ENCODE measurements at places on chromosomes 16 and 17. TPM values are rescaled to one million over a fixed set of nuclear protein-coding genes. Genes with fewer than 3 reads are reported as not detected.

Gene MEIOB
- total RNA-seq = not detected

Gene TMC7
- total RNA-seq = 0.25 TPM

Gene HOXB4
- 2.2 TPM for total RNA-seq

Gene TP53TG3F
- not detected for total RNA-seq

Gene SLC52A1
- total RNA-seq = not detected

Gene NPIPA8
- 12.6 TPM for total RNA-seq

Gene IFI35
- 27.7 TPM for total RNA-seq

GRCh38 chr17:42049834-42050392 is 488 bp downstream of the C17orf113 start:
- DNase-seq = no peak
- H3K27ac ChIP-seq = no peak overlapping the region
- H3K4me1 ChIP-seq = no peaks in the 10 kb centered on the region
- no peaks in the 10 kb centered on the region for H3K36me3 ChIP-seq
- peak overlapping the region; percentile 45 for H3K4me3 ChIP-seq

DNA sequence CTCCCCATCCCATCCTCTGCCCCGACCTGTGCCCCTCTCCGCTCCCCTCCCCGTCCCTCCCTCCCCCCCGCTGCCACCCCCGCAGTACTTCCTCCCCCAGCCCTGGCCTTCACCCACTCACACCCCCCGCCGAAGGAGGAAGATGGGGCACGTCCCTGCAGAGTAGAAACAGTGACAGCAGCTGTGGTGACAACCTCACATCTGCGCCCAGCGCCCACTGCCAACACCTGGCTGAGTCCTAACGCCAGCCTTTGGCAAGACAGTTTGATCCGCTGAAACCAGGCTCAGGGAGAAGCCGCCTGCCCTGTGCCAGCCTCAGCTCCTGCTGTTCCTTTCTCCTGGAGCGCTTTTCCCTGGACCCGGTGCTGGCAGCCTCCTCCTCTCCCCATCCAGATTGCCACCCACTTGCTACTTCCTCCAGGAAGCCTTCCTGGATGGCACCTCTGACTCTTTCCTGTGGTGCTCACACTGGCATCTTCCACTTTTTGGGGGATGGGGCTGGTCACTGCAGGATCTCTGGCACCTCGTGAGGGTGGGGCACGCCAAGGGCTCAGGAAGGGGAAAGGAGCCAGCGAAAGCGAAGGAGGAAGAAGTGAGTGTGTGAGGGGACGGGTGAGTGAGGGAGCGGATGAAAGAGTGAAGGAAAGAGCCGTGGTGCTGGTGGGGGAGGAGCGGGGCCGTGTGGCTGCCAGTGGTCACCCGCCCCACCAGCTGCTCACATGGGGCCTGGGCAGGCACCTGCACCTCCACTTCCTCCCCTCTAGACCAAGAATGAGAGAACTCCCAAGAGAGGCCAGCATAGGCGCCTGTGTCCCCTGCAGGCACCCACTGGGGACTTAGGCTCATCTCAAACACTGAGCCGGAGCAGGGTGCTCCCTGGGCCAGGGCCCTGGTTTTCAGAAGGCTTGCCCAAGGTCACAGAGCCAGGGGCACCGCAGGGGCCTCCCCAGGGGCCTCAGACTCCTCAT is 27.0 kb downstream of the ZFPM1 start:
- H3K36me3 ChIP-seq = no peaks in the 10 kb centered on the region
- H3K4me1 ChIP-seq = no peaks in the 10 kb centered on the region

GRCh38 chr16:27764869-27765675 is 215.1 kb downstream of the KATNIP start:
- no peaks in the 10 kb centered on the region for H3K27me3 ChIP-seq
- H3K27ac ChIP-seq = no peak overlapping the region
- no peak overlapping the region for H3K4me3 ChIP-seq
- H3K36me3 ChIP-seq = 0 out of 2 replicates have a peak, but pooled peaks cover 10% of the 10 kb centered on the region

- no peaks in the 10 kb centered on the region for H3K36me3 ChIP-seq
- peak within 1 kb of the TSS; percentile 89 for H3K27ac ChIP-seq
- H3K4me3 ChIP-seq = peak within 1 kb of the TSS; percentile 97
- no peaks in the 10 kb centered on the region for H3K27me3 ChIP-seq
- peak; percentile 99 for DNase-seq
These were observed at the start of gene ZNF18 for GRCh38 chr17:11997147-11997971. ZNF18 (minus strand) TSS chr17:11997475; CDS start chr17:11992829, 4,646 bp downstream.

GRCh38 chr16:20216591-20217217 is 110.6 kb downstream of the GP2 start:
- no peak overlapping the region for H3K27ac ChIP-seq
- H3K27me3 ChIP-seq = no peaks in the 10 kb centered on the region
- no peak overlapping the region for H3K4me3 ChIP-seq
- DNase-seq = no peak
- no peaks in the 10 kb centered on the region for H3K36me3 ChIP-seq
- no peaks in the 10 kb centered on the region for H3K4me1 ChIP-seq

- peak overlapping the region; percentile 100 for H3K27ac ChIP-seq
- H3K27me3 ChIP-seq = no peaks in the 10 kb centered on the region
- DNase-seq = peak; percentile 93
- H3K36me3 ChIP-seq = peaks cover 9% of the 10 kb centered on the region
- H3K4me3 ChIP-seq = peak overlapping the region; percentile 81
These were observed 528 bp downstream of the PER1 start for GRCh38 chr17:8151641-8152111.

- H3K27me3 ChIP-seq = no peaks in the 10 kb centered on the region
- H3K4me3 ChIP-seq = no peak overlapping the region
- no peak for DNase-seq
- no peaks in the 10 kb centered on the region for H3K4me1 ChIP-seq
- peaks cover 17% of the 10 kb centered on the region for H3K36me3 ChIP-seq
These were observed 117.6 kb downstream of the ABCC6 start for GRCh38 chr16:16105646-16106045.

GRCh38 chr16:22653876-22654275 is 143.2 kb downstream of the NPIPB5 start:
- H3K4me3 ChIP-seq = no peak overlapping the region
- no peak for DNase-seq
- no peaks in the 10 kb centered on the region for H3K4me1 ChIP-seq
- no peaks in the 10 kb centered on the region for H3K36me3 ChIP-seq

DNA sequence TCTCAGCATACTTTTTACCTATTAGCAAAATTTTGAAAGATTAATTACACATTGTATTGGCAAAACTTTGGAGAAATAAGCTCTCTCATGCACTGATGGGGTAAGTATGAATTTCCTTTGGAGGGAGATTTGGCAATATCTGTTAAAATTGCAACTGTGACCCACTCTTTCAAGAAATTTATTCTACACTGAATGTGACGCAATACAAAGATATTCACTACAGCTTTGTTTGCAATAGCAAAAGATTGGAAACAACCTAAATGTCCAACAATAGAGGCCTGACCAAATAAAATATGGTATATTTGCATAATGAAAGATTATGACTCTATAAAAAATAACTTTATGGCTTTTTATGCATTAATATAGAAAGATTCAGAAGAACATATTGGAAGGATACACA is 363.5 kb downstream of the GRIN2A start:
- H3K27ac ChIP-seq = no peak overlapping the region
- no peak overlapping the region for H3K4me3 ChIP-seq

GRCh38 chr17:34464812-34465211 is 101.8 kb upstream of the CCL1 start:
- H3K4me1 ChIP-seq = no peaks in the 10 kb centered on the region
- no peak overlapping the region for H3K27ac ChIP-seq
- DNase-seq = no peak
- no peaks in the 10 kb centered on the region for H3K27me3 ChIP-seq

DNA sequence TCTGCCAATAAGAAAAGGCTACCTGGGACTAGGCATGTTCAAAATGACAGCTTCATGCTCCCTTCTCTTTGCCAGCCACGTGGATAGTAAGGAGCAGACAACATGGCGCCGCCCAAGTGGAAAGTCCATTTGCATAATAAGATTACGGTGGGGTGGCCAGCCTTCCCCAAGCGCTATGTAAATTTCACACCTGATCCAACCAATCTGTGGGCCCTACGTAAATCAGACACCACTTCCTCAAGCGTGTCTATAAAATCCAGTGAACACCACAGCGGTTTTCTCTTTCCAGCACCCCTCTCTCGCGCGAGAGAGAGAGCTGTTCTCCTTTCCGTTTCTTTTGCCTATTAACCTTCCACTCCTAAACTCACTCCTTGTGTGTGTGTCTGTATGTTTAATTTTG is 140.3 kb upstream of the ERCC4 start:
- H3K27me3 ChIP-seq = no peaks in the 10 kb centered on the region
- no peaks in the 10 kb centered on the region for H3K4me1 ChIP-seq
- DNase-seq = no peak
- no peak overlapping the region for H3K27ac ChIP-seq
- no peaks in the 10 kb centered on the region for H3K36me3 ChIP-seq

DNA sequence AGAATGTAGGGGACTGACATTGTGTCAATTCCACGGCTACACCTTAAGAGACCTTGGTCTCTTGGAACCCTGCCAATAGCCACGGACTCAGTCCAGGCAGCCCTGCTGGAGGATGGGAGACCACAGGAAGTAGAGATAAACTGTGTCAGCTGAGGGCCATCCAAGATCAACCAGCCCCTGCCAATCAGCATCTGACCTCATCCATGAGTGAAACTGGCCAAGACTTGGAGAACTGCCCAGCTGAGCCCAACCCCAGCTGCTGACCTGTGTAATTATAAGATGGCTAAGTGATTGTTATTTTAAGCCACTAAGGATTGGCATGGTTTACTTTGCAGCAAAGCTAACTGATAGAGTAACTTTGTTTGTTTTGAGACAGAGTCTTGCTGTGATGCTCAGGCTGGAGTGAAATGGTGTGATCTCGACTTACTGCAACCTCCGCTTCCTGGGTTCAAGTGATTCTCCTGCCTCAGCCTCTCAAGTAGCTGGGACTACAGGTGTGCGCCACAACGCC is 13.3 kb upstream of the YWHAE start:
- H3K27me3 ChIP-seq = no peaks in the 10 kb centered on the region
- H3K4me1 ChIP-seq = peaks cover 10% of the 10 kb centered on the region
- peak; percentile 73 for DNase-seq
- peak overlapping the region; percentile 11 for H3K27ac ChIP-seq
- peaks cover 2% of the 10 kb centered on the region for H3K36me3 ChIP-seq

GRCh38 chr17:7922845-7923628 is 6.6 kb downstream of the KCNAB3 start:
- H3K4me3 ChIP-seq = peak overlapping the region; percentile 71
- no peaks in the 10 kb centered on the region for H3K27me3 ChIP-seq
- DNase-seq = peak; percentile 86
- no peak overlapping the region for H3K27ac ChIP-seq

All from GM23248 (cell line).